ENCODE measurements at places on chromosomes 7 and 10.

- DNase-seq = no peak
These were observed 384.5 kb downstream of the KCNMA1 start for GRCh38 chr10:77253147-77253545.

- no peak for DNase-seq
These were observed 60.0 kb downstream of the EVX1 start for GRCh38 chr7:27302590-27302989.

DNA sequence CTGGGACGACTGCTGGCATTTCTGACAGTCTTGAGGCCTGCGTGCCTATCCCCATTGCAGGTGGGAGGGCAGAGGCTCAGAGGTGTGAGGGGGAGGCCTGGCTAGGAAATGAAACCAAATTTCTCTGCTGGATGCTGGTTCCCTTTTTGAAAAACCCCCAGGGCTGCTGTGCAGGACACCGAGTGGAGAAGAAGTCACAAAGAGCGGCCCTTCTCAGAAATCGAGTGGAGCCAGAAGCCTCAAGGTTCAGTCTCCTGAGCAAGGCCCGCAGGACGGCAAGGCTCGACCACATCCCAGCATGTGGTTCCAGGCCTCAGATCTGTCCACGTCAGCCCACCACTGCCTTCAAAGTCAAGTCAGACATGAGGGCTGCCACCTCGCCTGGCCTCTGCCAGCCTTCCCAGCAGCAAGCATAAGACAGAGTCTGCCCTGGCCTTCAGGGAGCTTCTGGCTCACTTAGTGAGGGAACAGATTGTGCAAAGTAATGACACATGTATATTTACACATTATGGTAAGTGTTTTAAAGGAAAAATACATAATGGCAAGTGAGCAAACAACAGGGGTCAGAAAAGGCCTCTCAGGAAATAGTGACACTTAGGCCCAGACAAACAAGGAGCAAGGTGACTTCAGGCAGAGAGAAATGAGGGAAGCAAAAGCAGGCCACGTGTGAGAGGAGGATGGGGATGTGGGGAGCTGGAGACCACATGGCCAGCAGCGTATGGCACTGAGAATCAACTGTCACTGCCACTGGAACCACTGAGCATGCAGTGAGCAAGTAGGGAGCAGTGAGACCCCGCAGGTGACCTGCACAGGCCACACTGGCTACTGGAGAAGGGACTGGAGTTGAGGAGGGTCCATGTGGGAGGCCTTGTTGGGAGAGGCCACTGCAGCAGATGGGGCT, 86.7 kb downstream of the ARHGAP22 start:
- DNase-seq = no peak

DNA sequence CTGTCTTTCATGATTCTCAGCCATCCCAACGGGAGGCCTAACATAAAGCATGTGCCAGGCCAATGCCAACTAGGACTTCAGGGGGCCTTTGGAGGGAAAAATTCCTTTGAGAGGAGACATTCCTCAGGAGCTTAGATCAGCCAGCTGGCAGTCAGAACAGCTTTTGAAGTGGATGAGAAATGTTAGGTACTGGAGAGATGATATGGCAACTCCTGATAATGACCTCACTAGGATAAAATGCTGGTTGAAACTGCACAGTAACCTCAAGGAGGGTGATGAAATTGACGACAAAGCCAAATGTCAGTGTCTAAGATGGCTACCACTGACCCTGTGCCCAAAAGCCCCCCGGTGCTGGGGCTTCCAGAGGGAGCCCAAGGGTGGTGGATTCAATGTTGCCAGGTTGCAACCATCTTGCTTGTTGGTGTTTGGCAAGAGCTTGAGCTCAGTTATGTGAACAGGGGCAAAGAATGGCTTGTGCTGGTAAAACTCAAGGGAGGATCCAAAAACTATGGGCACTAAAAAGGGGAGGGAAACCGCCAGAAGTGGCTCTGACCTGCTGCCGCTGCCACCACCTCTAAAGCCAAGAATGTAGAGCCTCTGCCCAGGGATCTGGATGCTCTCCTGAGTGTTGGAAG, 121.2 kb downstream of the UBE2H start:
- DNase-seq = no peak
